Mesothelial cell of epicardium (in vitro differentiated cells): ENCODE measurements at places on chromosomes 2 and 18.

DNA sequence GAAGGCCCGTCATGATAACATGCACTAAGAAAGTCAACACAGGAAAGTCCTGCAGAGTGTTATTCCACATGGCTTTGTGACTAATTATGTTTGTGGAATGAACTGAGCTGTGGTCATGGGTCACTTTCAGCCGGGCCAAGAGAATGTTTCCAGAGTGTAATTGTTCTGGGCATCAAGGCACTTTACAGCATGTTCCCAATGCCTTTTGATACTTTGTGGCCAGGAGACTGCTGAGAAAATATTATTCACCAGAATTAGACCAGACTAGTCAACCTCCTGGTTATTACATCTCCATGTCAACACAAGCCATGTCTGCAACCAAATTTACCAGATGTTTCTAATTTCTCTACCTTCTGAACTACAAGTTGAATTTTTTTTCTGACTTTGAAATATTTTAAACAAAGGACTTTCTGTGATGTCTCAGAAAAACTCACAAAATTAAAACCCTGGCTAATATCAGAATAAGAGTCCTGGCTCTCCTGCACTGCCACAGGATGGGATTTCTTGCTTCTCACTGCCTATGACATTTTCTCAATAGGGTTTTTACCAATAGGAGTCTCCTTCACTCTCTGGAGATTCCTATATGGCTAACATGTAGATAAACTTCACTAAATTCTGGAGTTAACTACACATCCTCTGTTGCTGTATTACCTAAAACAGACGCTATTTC is 90.6 kb upstream of the WDR75 start:
- no peak for DNase-seq

DNA sequence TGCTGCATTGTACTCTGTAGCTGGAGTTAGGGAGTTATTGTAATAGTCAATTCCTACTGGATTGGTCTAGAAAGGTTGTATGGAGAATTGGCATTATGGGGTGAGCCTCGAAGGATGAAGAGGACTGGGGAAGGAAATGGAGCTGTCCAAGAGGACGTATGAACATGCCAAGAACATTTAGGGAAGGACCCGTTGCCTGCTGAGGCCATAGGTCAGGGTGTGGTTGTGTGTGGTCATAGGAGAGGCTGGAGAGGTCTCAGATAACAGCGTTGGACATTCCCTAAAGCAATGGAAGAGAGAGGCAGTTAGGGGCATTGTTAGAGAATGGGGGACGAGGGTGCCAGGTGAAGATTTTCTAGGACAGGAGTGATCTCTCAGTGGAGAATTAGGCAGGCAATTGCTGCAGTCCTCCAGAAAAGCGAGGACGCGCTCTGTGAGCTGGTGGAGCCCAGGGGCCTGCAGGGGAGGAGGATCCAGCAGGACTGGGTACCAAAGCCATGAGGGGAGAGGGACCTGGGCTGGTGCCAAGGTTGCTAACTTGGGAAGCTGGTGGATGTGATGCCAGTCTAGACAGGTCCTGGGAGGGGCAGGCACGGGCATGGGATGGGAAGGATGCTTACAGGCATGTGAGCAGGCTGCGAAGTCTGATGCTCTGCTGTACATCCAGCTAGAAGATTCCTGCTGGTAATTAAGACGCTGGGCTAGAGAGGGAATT is 9.4 kb upstream of the PSD4 start:
- DNase-seq, result no peak

DNA sequence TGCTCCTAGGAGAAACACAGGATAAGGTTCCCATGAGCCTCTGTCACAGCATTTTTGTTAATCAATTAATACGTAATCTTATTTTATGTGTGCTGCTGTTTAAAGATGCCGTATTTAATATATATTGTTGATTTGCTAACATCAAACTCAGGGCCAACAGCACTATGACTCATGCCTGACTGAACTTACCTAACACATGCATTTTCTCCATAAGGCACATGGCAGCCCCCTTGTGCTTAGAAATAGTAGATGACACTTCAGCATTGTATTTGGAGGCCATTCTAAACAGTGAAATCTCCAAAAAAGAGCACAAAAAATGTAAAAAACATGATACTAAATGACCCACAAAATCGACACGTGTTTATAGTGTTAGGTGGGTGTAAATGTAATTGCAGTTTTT is 314.8 kb downstream of the MYCN start:
- DNase-seq, result no peak

DNA sequence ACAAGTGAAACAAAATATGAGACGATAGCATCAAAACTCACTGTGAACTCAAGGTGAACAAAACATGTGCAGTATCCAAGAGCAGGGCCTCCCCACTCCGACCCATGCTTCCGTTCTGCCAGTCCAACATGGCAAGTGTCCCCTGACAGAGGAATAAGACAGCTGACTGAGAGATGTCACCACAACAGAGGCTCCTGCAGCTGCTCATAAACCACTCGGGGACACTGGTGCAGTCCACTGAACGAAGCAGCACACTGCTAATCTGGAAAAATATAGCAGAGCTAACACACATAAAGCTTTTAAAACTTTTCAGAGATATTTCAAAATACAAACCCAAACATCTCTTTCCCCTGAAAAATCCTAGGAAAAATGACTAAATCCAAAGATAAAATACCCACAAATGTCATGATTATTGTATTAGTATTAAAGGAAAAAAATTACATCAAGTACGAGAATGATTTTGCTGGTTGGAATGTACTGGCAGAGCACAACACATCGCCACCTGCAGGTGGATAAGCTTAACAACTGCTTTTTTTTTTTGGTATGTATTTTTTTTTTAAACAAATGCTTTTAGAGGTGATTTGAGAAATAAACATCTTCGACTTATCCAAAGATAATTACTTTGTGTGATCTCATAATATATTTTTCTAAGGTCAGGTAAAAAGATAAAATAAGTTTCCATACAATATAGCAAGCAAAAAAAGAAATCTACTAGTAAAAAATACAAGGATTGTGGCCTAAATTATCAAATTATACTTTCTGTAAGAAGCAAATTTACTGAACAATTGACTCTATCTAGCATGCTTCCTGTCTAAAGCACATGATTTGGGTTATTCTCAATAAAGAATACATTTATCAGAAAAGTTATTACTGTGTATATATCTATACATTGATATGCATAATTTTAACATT is 18.6 kb downstream of the THADA start:
- DNase-seq, result no peak

DNA sequence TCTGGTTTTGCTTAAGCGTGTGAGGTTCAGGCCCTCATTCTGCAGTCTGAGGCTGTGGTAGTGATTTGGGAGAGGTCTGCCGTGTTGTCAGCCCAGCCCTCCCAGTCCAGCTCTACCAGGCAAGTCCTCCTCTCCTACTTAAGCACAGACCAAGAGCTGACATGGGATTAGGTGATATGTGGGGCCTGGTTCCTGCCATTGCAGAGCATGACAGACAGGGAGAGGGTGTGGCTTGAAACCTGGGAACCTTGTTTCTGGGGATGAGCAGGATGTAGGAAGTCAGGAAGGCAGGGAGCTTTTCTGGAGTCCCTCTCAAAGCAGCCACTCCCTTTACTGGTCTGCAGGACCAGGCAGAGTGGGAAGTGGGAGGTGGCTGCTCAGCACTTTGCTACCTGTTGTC is 38.6 kb downstream of the PTPRM start:
- DNase-seq, result no peak

DNA sequence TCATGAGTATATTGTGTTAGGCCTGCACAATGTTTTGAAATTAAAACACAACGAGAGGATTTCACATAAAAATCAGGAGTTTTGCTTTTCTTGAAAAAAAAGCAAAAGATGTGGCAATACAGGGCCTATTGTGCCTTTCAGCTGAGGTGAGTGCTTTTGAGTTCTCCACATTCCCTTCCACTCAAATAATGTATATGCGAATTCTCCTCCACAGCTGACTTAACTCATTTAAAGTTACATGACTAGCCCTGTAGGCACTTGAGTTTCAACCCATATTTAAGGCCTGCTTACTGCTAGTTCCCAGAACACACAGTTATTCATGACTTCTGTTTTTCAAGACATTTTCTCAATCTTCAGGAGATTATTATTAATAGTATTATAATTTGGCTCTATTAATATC is 353.1 kb downstream of the NUP35 start:
- DNase-seq, result no peak

DNA sequence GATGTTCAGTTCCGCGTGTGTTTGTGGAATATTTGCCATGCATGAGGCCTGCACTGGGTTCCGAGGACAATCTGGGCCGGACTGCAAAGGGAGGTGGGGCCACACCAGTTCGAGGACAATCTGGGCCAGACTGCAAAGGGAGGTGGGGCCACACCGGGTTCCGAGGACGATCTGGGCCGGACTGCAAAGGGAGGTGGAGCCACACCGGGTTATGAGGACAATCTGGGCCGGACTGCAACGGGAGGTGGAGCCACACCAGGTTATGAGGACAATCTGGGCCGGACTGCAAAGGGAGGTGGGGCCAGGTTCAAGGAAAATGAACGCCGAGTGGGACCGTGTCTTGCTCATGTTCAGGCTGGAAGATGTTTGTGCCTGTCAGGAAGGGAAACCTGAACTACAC is 97.8 kb upstream of the HDAC4 start:
- no peak for DNase-seq

GRCh38 chr2:26279886-26280285 is 35.1 kb downstream of the HADHB start:
- no peak for DNase-seq

GRCh38 chr2:216721141-216721540 is 25.8 kb upstream of the IGFBP5 start:
- DNase-seq, result no peak

DNA sequence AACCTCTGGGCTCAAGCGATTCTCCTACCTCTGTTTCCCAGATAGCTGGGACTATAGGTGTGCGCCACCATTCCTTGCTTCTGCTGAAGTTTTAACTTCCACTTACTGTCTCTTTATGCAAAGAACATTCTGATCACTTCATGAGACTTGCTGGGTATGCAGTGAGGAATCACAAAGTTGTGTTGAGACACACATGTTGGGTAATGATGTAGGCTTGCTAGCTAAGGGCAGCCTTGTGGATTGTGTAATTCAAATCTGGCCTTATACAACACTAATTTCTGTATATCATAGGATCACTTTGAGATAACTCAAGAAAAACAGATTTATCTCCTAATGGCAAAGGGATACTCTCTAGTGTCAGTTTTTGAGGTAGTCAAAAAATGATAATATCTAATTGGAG is 24.2 kb downstream of the XRCC5 start:
- DNase-seq, result no peak

GRCh38 chr2:60806988-60807681 is 51.1 kb downstream of the PAPOLG start:
- DNase-seq, result peak; percentile 32

DNA sequence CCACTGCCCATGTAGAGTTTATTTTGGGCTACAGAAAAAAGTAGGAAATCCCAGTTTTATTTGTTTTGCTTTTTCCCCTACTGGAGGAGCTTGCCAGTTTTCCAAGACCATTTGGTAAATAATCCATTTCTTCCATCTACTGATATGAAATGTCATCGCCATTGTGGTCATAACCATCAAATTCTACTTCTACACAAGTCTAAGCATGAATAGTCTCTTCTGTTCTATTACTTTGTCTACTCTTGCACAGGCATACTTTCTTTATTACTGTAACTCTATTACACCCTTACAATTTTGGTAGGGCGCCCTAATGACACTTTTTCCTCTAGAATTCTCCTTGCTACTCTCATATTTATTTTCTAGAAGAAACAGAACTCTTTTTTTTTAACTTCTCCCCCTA is 120.7 kb downstream of the ATAD2B start:
- DNase-seq, result no peak
